Activated CD4-positive, alpha-beta T cell treated with anti-CD3 and anti-CD28 coated beads, Interleukin-2, amount 50 U/mL, for 48 hours (primary cell): ENCODE measurements at places on chromosomes 12 and 14.
A peak's percentile ranks its signal among the peaks of the same experiment; 100 is the strongest.

DNA sequence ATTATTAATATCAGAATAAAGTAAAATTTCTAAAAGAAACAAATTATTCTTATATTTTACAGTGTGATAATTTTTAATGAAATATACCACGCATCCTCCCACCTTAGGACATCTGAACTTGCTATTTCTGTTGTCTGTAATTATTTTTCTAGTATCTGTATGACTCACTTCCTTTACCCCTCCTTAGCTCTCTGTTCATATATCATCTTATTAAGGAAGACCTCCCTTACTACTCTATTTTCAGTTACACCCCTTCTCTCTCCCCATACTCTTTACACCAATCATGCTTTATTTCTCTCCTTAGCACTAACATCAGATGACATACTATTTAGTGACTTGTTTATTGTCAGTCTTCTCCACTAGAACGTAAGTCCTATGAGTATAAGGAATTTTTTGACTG is 34.2 kb upstream of the C12orf50 start:
- no peak for DNase-seq

GRCh38 chr12:82425241-82425640 is 66.9 kb downstream of the METTL25 start:
- no peak for DNase-seq

- no peak for DNase-seq
Observed at GRCh38 chr12:80648881-80649280, 58.6 kb upstream of the MYF6 start.

DNA sequence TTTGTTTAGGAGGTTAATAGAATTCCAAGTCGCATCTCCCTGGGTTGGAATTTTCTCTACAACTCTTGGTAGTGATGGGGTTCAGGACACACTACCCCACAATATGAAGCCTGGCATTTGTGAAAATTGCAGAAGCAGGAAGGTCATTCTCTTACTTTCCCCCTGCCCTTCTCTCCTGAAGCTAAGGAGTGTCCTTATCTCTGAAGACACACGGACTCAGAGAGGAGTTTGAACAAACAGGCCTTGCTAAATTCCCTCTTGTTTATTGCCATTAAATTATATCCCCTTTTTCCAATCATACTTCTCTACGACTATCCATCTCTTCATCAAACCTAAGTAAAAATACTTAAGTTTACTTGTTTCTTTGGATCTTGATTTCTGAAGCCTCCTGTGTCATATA is 443.0 kb downstream of the RAD51B start:
- DNase-seq: no peak

GRCh38 chr12:130203151-130203550 is 40.9 kb downstream of the FZD10 start:
- DNase-seq: no peak

DNA sequence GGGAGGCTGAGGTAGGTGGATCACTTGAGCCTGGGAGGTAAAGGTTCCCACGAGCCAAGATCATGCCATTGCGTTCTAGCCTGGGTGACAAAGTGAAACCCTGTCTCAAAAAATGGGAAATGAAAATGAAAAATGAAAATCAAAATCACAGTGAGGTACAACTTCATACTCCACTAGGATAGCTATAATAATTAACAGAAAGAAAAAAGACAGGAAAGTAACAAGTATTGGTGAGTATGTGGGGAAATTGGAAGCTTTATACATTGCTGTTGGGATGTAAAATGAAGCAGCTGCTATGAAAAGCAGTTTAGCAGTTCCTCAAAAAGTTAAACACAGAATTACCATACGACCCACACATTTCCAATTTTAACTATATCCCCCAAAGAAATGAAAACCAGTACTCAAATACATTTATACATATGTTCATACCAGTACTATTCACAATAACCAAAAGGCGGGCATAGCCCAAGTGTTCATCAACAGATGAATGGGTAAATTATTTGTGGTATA is 22.2 kb downstream of the SGPP1 start:
- no peak for DNase-seq

DNA sequence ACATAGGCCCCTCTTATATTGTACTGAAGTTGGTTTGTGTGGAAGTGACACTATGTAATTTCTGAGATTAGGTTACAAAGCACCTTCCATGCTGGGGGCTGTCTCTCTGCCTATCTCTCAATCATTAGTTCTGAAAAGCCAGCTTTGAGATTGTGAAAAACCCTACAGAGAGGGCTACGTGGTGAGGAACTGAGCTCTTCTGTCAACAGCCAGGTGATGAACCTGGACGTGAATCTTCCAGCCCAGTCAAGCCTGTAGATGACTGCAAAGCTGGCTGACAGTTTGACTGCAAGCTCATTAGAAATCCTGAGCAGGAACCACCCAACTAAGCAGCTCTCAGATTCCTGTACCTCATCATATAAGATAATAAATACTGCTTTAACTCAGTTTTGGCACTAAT is 36.3 kb upstream of the BBS10 start:
- DNase-seq: no peak

DNA sequence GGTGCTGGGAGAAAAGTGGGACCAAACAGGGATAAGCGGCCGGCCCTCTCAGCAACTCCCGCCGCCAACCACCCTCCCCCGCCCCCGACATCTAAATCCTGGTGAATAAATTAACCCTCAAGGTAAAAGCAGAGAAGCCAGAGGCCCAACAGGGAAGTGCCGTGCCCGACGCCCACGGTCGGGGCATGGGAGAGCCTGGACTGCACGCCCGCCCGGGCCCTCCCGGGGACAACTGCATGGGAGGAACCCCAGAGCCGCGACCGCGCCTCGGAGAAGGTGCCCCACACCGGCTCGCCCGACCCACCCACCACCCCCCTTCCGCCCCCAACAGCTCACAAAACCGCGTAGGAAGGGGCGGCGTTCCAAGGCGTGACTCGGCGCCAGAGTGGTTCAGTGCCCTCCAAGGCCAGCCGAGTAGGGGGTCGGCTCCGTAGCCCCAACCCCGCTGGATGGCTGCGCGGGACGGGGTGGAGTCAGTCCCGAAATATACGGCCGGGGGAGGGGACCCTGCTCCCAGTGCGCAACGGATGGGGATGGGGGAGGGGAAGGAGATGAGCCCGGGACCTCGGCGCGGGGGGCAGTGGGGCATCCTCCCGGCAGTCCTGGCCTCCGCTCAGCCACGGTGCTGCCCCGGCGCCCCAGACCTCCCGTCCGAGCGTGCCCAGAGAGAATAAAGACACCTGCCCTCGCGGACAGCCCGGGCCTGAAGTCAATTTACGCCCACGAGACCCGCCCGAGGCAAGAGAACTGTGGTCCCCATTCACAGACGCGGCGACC is 732 bp downstream of the SLC25A29 start:
- peak; percentile 28 for DNase-seq

- no peak for DNase-seq
Observed at GRCh38 chr12:85784096-85784720, 52.0 kb downstream of the RASSF9 start.

DNA sequence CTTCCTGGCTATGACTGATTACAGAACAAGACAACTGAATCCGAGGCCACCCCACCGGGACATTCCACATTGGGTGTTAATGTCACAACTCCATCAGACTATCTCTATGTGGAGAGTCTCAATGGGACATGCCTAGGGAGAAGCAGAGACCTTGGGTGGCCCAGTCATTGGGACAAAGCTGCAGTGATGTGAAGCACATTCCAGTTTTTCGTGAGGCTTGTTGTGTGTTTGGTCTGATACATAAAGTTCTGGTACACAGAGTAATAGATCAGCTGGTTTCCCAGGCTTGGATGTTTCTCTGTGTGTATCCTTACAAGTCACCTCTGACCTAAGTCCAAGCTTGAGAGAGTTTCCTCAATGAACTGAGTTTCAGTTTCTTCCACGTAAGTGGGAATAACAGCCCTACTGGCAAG is 42.3 kb downstream of the CPM start:
- DNase-seq: no peak

DNA sequence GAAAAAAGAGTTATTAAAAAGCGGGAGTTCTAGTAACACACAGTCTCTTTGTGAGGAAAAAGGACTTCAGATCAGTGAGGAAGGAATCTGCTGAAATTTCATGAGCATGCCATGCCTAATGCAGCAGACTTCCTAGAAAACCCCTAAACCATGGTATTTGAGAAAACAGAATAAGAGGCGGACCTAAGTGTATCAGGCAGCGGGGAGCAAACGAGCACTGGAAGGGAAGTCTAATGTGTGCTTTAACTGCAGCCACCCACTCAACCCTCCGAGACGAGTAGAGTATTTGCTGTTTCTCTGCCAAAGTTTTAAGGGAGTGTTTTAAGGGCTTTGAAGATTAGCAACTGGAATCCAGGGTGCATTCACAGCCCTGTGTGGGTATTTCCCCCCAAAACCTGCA is 36.5 kb downstream of the ACADS start:
- DNase-seq: no peak

DNA sequence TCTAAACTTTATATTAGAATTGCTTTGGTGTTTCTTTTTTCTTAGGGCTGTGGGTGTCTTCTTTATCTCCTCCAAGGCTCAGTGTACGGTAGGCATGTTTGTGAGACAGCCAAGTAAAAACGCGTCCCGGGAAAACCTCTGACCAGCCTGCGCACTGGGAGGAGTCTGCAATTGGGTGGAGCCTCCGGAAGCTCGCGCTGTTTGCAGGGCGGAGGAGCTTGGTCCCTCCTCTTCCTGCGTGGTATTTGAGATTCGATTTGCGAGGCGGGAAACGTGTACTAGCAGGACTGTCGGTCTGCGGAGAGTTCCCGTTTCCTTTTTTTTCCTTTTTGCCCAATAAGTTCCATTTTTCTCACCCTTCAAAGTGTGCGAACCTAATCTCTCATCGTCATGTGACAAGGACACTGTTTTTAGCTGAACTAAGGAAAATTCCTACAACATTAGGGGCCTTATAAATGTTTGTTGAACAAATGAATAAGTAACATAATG is 182.1 kb upstream of the OTX2 start:
- no peak for DNase-seq

GRCh38 chr14:51716610-51717009 is 64.9 kb downstream of the FRMD6 start:
- DNase-seq: no peak

- no peak for DNase-seq
Observed at GRCh38 chr12:2615665-2616402, 178.9 kb upstream of the FKBP4 start.

DNA sequence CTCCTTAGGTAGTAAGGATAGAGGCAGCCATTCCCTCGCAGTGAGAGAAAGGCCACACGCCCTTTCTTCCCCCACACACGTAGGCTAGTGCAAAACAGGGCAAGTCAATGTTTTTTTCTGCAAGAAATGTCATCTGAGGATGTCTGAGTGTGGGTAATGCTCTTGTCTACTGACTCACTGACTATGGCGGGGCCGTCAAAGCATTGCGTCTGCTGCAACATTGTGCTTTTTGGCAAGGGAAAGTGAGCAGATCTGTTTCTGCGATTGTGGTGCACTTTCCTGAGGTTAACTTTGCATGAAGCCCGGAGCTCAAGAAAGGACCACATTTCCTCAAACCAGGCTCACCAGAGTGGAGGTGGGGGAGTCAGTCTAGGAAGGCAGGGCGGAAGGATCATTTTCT is 181.6 kb upstream of the GZMB start:
- DNase-seq: no peak

DNA sequence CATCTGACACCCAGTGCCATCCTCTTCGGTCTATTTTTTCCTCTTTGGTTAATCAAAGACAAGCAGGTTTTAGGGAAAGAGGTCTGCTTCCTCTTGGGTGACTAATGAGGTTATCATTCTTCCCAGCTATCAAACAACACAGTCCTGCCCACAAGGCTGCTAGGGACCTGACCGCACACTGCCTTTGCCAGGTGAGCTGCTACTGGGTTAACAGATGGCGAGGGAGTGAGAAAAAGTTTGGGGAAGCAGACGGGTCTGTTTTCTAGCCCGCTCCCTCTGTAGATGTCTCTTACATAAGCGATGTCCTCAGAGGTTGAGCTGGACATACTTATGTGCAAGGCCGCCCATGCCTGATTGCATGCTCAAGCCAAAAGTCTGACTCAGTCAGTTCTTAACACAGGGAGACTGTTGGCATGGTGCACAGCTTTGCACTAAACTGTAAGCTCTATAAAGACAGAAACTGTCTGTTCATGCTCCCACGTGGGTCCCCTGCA is 94.1 kb downstream of the SLC15A4 start:
- no peak for DNase-seq

- DNase-seq: no peak
Observed at GRCh38 chr12:126107659-126108058, 1042.4 kb downstream of the AACS start.

DNA sequence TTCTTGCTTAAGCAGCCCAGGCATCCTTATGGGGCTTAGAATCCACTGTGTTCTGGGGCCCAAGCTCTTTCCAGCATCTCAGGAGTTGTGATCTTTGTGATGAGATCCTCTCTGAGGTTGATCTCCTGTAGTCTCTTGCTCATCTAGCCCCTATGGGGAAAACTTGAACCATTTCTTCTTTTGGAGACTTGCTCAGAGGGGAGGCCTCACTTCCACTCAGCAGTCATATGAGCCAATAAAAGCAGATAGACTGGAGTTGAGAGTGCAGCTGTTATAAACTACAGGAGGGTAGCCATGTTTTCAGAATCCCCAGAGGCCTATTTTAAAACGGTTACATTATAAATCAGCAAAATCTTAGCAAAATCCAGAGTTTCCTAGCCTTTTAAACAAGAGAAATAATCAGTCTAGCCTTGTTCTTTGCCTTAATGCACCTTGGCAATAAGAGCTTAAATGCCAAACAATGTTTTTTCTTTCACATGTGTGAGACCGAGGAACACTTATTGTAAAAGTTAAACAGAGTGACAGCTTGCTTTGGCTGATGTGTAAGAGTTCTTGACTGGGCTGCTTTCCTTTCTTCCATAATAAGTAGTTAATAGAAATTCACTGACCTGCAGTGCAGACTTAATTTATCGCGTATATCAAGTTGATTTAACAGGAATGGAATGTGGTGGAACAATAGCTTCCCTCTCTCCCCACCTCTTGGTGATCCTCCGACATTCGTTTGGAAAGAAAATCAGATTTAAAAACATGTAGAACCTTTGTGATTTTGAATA is 168.3 kb downstream of the NEDD1 start:
- DNase-seq: no peak

GRCh38 chr14:35416108-35416750 is 11.7 kb upstream of the NFKBIA start:
- peak; percentile 86 for DNase-seq
